ENCODE measurements at places on chromosomes 16 and 17.

DNA sequence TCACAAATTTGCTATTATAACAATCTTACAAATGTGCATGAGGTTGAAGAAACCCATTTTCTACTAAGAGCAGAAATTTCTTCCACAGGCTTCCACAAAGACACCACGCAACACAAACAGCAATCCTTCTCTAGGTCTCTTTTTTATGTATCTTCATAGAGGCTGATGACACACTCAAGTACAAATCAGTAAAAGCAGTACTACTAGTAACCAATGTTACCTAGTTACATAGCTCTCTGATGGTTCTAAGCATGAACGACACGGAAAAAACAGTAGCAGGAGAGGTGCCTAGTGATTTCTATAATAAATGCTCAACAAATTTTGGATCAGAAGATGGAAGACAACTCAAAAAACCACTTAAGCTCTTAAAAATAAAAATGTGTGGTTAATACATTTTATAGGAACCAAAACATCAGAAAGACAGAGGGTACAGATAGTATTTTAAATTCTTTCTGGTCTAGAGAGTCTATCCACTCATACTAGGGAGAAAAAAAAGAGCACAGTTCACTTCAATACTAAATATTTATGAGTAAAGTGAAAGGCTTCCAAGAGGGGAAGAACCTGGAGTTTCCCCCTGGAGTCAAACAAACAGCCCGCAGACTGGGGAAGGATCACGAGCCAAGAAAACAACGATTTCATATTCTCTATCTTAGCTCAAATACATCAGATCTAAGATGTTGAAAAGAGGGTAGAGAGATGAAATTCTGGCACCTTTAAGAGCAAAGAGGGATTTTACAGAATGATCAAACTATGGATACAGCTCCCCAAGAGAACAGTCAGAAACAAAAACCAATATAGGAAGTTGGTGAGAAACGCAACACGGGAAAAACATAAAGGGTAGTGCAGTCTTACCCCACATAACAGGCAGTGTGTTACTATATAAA is 40.2 kb downstream of the SMG6 start:
- DNase-seq: no peak

- no peak for DNase-seq
These were observed 174.2 kb upstream of the FAM20A start for GRCh38 chr17:68775318-68775717.

GRCh38 chr17:80025140-80025539 is 10.5 kb downstream of the TBC1D16 start:
- peak; percentile 80 for DNase-seq

- DNase-seq: no peak
These were observed 6.1 kb upstream of the KRTAP2-4 start for GRCh38 chr17:41071606-41072360.

DNA sequence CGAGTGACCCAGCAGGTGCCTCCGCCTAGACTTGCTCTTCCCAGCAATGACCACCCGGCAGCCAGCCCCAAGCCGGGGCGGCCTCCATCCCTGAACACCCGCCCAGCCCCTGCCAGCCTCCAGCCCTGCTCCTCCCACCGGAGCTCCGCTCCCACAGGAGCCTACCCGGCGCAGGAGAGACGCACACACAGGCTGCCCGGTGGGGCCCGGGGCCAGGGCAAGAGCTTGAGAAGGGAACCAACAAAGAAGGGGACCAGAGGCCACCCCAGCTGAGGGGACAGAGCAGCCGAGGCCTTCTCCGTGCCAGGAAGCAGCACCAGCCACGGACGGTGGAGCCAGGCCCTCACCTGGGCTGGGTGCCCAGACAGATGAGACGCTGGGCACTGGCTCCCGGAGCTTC is 13.8 kb downstream of the PKD1 start:
- no peak for DNase-seq
